ENCODE measurements at places on chromosomes 16 and 17.

GRCh38 chr16:15970743-15971439 is 21.5 kb downstream of the ABCC1 start:
- DNase-seq = no peak

DNA sequence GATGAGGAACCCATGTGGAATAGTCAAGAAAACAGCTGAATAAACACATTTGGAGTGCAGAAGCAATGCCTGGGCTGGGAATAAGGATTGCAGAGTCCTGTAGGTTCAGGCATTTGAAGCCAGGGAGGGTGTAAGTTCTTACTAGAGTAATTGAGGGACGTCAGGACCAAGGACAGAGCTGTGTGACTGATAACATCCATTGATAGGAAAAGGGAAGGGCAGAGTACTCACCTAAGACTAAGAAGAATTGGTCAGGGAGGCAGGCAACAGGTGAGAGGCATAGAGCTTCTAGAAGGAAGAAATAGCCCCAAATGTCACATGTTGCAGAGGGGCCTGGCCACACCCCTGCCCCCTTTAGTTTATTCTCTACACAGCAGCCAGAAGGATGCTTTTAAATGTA is 79.8 kb upstream of the TMEM132E start:
- no peak for DNase-seq

DNA sequence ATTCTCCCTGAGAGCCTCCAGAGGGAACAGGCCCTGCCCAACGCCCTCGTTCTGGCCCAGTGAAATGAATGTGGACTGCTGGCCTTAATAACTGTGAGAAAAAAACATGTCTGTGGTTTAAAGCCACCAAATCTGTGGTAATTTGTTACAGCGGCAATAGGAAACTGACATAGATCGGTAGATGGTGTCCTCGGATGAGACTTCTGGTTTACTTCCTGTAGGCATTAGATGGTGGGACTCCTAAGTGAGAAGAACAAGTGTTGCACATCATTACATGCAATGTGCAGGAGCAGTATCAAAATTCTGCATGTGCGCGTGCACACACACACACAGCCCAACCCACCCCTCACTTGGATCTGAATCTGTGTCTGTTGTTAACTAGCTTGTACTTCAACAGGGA is 42.0 kb downstream of the CDK5R1 start:
- DNase-seq = no peak

GRCh38 chr16:89317729-89318429 is 100.4 kb downstream of the ZNF778 start:
- DNase-seq = no peak

- DNase-seq = no peak
Measured at GRCh38 chr17:79625706-79626105, 14.9 kb upstream of the RBFOX3 start.

DNA sequence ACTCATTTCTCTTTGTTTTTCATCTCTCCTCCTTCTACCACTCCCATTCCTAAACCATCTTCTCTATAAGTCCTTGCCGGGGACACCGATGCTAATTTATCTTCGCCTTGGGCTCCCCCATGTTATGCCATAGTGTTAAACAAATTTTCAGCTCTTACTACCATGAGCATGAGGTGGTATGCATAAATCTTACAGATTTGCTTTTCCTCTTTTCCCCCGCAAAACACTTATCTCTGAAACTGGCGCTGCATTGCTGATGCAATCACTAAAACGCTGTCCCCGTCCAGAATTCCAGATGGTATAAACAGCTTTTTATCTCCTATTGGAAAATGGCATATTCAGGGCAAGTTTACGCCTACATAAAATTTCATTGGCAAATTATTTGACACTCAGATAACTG is 673.6 kb upstream of the CDH8 start:
- no peak for DNase-seq

DNA sequence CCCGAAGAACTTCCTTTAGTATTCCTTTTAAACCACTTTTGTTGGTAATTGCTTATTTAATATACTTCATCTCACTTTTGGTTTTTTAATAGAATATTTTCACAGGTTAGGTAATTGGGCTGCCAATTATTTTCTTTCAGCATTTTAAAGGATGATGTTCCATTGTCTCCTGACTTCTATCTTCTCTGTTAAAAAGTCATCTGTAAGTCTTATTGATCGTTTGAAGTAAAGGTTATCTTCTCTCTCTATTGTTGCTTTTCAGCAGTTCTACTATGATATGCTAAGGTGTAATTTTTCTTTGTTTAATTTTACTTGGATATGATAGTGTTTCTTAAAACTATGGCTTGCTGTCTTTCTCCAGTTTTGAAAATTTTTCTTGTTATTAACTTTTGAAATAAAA is 307.5 kb downstream of the MAP2K4 start:
- no peak for DNase-seq

Data from sciatic nerve (tissue), 2 donors.